T-cell (primary cell): ENCODE measurements at places on chromosomes 5 and 9. TPM values are rescaled to one million over a fixed set of nuclear protein-coding genes. Genes with fewer than 3 reads are reported as not detected.
A peak's percentile ranks its signal among the peaks of the same experiment; 100 is the strongest.

GRCh38 chr5:72372331-72372730, 52.2 kb downstream of the PTCD2 start:
- no peak for DNase-seq

CAVIN4 gene
- total RNA-seq, result 0.26 TPM

CMYA5 gene
- total RNA-seq, result 0.26 TPM

DNA sequence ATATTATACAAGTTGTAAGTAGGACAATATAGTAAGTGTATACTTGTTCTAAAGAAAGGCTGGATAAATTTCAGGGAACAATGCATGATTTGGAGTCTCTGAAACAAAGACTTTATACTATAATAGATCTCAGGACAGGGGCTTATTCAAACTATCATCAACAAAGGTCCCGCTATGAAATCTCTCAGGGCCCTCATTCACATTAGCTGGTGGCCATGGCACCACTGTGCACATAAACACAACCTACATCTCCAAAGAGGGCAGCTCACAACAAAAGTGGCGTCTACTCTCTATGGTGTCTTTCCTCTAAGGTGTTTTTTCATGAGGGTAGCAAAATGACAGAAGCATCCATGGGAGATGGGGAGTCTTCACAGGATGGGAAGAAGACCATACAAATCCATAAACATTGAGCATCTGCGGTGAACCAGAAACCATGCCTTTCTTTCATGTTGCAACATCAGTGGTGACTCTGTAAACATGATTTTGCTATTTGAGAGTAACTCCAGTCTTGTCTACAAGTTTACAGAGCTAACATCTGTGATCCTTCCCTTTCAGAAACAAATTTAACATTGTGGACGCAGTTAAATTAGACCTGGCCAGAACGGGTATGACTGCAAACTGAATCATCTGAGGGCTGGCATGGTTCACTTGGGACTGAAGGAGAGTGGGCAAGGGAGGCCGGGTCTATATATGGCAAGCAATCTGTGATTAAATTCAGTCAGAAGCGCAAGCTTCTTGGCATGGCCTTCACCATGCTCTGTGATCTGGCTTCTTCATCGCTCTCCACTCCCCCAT, 5.5 kb downstream of the TTLL11 start:
- no peak for DNase-seq

DNA sequence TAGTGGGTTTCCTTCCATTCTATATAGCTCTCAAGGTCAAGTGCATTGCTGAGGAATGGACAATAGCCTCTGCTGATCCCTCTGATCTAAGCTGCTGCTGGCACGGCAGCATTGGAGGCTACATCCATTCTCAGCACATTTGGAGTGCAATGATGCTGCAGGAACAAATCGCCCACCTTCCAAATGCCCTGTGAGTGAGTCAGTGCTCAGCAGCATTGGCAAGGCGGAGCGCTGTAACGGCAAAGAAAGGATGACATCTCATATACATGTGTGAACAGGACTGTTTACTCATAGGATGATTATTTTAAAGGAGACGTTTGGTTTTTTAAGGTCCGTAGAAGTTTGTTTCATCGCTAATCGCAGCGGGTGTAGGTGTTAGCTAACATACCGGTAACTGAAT, 408.7 kb downstream of the ARHGEF28 start:
- DNase-seq, result no peak

CLTB gene
- total RNA-seq, result 73.5 TPM

NKD2 gene
- 0.23 TPM for total RNA-seq

GRCh38 chr5:154498591-154498990, 20.6 kb upstream of the HAND1 start:
- DNase-seq, result no peak

TLX3 gene
- not detected for total RNA-seq

DNA sequence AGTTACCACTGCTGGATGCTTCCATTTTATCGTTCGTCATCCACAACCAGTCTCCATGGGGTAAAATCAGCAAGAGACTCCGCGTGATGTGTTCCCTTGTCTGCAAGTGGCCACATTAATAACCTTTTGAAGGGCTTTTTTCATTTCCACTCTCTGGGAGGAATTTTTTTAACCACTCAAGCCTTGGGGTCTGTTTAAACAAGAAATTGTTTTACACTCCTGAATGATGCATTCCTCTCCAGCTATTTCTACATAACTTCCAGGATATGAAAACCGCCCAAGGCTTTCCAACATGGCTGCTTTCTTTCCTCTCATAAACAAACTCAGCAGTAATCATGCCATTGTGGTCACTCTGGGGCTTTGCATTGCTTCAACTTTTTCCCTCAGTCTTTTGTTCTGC, 217.2 kb upstream of the DAPK1 start:
- DNase-seq, result no peak

LAMC3 gene
- 1.8 TPM for total RNA-seq

KIF2A gene
- total RNA-seq, result 103 TPM

DNA sequence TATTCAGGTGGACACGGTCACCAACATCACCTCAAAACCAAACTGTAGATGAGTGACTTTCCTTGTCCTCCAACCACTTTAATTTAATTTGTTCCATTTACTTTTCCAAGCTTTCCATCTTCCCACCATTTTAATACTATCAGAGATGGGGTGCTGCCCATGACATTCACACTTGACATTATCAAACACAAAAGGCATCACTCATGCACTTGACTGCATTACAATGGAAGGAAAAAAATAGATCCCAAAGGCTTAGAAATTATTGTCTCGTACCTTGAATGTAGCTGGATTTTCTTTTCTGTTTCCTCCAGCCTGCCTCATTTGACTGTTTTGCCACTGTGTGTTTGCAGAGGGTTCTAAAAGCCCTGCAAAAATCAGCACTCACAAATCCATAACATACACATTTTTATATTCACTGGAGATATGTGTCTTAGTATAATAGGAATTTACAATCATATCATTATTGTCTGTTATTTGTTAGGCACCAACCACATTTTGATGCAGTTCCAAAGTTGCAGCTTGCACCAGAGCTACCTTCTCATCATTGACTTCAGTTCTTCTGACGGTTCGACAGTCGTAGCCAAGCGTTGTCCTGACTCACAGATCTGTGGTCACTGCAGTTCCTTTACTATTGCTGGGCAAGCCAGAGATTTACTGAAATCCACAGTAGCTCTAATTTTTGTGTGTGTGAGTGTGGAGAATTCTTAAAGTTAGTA, 712.3 kb upstream of the WWC1 start:
- DNase-seq, result no peak

- no peak for DNase-seq
Measured at GRCh38 chr5:6000867-6001266, 377.5 kb downstream of the MED10 start.

CNTFR gene
- total RNA-seq, result not detected

- DNase-seq, result no peak
Measured at GRCh38 chr9:79868567-79869189, 296.9 kb downstream of the TLE4 start.

POLR1E gene
- total RNA-seq, result 35.0 TPM

DNA sequence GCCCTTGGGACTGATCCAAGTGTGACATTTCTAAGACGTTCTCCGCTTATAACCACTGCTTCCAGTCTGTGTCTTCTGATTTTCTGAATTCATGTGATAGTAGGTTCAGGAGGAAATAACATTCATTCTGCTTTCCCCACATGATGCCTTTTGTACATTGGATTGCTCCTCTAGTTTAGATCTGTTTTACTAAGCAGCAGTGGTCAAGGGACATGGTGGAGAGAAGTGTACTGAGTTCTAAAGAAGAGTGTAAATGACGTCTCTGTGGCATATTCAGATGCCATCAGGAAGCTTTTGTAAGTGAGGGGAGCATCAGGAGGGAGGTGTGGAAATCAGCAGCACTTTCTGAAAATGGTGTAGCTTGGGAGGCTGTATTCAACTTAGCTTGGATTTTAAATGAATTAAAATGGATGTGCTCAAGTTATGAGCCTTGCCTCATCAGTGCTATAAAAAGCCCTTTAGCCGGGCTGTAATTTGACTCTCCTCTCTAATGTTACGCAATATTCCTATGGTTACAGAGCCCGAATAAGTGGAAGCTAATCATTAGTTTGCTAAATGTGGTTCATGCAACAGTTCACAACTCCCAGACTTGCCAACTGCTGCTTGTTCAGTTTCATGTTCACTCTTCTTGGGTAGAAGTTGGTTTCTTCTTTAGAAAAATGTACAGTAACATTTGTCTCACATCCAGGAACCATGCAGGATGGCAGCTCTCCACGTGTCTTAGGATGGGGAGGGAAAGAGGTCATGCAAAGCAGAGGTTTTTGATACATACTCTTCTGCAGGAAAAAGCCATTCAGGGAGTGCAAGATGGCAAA, 281.3 kb downstream of the ARHGAP26 start:
- DNase-seq, result no peak

GRCh38 chr5:123422433-123423277, 548 bp downstream of the CEP120 start:
- peak; percentile 7 for DNase-seq

C9orf50 gene
- not detected for total RNA-seq

GRCh38 chr5:72166070-72166979, 59.0 kb downstream of the MAP1B start:
- DNase-seq, result no peak

GRCh38 chr9:76605321-76605900, 146.4 kb downstream of the GCNT1 start:
- DNase-seq, result no peak

DNA sequence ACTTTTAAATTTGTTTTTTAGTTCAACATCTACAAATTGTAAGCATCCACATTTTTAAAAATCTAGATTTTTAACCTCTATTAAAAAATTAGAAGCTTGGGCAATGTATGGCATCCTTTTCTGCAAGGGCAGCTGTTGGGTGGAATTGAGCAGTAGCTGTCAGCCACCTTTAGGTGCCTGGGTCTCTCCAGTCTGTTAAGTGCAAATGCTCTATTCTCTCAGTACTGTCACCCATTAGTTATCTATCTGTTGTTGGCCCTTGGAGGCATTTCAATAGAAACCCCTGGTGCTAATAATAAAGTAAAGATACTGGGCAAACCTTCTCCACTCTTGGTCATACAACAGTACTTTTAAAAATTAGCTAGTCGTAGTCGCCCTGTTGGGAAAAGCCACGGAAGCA, 63.6 kb downstream of the PIP5K1B start:
- no peak for DNase-seq

MPDZ gene
- total RNA-seq, result not detected

CAPSL gene
- not detected for total RNA-seq

GRCh38 chr9:105044518-105044917, 116.6 kb upstream of the ABCA1 start:
- no peak for DNase-seq

LCN6 gene
- not detected for total RNA-seq
